Ureter (tissue), 1 donor: ENCODE measurements at places on chromosomes 1 and 21. TPM values are rescaled to one million over a fixed set of nuclear protein-coding genes. Genes with fewer than 3 reads are reported as not detected.
A peak's percentile ranks its signal among the peaks of the same experiment; 100 is the strongest.

GRCh38 chr1:58256041-58256440, 290.5 kb downstream of the OMA1 start:
- no peak for DNase-seq

DNA sequence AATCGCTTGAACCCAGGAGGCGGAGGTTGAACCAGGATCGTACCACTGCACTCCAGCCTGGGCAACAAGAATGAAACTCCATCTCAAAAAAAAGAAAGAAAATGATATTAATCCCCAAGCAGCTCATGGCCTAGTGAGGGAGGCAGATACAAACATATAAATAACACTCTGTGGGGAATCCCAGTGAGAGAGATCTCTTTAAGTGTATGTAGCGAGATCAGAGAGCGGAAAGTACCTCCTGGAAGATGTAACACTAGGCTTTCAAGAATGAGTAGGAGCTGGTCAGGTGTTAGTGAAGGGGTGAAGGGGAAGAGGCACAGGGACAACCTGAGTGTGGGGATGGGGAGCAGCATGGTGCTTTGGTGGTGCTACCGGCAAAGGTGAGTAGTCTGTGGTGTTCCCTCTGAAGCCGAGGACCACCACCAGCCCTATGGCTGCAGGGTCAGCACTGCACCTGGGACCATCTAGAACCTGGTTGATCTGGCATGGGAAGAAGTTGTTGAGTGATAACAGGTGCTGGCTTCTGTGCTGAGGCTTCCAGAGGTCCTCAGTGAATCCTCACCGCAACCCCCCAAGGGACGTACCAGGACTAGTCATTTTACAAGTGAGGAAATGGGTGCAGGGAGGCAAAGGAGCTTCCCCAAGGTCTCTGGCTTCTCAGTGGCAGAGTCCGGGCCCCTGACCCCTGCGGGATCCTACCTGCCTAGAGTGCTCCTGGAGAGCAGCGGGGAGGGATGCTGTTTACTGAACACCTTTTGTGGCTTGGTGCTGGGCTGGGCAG, 367.6 kb upstream of the VAMP3 start:
- peak; percentile 23 for DNase-seq

DNA sequence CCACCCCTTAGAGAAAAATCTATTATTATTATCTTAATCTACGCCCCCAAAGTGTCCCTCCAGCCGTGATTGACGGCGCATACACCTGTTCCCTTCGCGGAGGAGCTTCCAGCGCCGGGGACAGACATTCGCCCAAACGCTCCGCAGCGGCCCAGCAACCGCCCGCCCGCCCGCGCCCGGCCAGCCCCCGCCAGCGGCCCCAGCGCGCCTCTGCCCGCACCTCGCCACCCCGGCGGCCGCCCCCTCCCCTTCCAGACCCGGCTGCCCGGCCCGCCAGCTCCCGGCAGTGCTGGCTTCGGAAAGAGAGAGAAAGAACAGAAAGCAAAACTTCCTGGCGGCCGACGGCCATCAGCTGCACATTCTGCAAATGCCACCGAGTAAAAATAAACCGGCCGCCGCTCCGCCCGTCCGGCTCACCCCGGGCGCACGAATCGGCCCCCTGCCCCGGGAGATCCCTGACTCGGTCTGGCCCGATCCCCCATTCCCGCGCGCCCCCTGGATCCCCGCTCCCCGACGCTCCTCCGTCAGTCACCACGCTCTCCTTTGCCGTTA, 1.6 kb downstream of the CASZ1 start:
- no peak for DNase-seq

PLA2G2A gene
- total RNA-seq, result 165 TPM

DNA sequence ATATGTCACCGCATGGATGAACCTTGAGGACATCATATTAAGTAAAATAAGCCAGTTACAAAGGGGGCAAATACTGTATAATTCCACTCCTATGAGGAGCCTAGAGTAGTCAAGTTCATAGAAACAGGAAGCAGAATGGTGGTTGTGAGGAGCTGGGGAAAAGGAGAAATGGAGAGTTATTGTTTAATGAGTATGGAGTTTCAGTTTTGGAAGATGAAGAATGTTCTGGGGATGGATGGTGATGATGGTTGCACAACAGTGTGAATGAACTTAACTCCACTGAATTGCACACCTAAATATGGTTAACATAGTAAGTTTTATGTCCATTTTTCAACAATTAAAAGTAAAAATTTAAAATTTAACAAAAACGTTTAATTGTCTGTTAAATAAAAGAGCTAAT, 220.9 kb upstream of the JUN start:
- no peak for DNase-seq

GRCh38 chr1:61462628-61463027, 262.3 kb downstream of the TM2D1 start:
- no peak for DNase-seq

GRCh38 chr1:24743404-24744211, 1.6 kb upstream of the CLIC4 start:
- no peak for DNase-seq

DNA sequence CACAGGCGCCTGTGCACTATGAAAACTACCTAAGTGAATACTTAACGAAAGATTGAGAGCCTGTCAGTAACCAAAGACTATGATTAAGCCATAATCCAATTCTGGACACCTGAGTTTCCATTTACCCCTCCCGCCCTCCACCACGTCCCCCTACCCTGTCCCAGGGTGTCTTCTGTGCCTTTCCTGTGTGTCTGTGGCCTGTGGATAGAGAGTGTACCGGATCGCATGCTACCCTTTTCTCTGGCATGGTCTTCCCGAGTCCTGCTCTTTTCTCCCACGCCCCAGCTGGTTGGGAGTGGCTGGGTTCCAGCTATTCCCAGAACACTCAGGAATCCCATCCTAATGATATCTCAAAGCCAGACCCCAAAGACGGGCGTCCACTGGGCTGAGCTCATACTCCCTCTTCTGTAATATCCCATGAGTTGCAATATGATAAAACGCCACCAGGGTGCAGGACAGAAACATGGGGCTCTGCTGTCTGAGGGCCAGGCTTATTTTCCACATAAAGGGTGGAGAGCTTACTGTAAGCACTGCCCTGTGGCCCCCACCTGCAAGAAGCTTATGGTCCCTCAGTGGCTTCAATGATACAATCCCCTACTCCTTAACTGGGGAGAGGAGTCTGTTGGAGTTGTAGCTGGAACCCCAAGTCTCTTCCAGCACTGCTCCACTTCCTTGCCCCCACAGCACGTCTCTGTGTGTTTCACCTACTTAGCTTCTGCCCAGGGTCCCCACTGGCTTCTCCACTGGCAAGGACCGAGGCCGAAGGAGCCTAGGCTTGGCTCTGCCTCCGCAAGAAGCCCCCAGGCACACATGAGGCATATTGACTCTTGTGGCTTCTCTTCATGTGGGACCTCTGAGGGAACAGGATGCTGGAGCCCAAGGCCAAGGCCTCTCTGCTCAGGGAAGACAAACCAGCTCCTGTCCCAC, 17.6 kb upstream of the ALX3 start:
- peak; percentile 60 for DNase-seq

KCNJ9 gene
- not detected for total RNA-seq

SPRR5 gene
- not detected for total RNA-seq

ZMYND12 gene
- total RNA-seq, result 2.7 TPM

DNA sequence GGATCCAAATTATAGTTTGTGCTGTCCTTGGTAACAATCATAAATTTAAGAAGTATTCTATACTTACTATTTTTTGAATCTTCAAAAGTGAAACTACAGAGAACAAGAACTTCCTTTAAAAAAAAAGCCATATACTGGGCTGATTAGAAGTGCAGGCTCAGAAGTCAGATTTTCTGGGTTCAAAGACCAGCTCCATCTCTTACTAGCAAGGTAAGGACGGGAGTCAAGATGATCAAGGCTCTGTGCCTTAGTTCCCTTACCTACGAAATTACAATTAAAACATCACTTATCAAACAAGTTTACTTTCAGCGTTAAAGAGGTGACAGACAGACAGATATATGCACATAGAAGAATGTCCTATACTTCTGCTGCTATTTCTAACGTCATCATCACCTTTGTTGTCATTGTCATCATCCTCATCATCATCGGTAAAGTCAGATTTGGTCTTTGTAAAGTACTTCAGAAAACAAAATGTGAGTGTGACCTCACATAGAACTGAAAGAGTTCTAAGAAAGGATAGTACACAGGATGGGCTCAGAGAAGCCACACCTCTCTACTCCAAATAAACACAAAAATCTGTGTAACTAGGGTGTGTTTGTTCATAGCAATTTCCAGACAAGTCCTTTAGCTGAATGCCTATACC, 178.7 kb downstream of the VAV3 start:
- DNase-seq, result no peak

DNA sequence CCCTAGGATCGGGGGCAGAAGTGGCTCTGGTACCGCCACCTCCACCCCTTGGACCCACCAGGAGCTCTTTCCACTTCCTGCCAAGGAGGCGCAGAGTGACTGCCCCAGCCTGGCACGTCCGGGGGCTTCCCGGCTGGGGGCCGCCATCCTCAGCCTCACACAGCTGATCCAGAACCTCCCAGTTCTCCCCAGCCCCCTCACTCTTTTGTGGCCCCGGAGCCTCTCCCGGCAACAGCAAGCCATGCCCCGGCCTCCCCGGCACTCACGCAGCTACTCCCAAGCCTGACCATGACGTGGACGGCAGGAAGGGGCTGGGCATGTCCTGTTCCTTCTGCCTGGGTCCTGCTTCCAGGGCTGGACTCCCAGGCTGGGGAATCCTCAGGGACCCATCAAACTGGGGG, 17.1 kb downstream of the TP73 start:
- DNase-seq, result no peak

GRCh38 chr1:194684636-194685035, 1498.2 kb upstream of the B3GALT2 start:
- no peak for DNase-seq
